ENCODE measurements at places on chromosomes 6 and 20.

GRCh38 chr20:49913399-49914047, 1.8 kb downstream of the SPATA2 start:
- DNase-seq, result no peak

GRCh38 chr6:137357263-137357947, 136.8 kb downstream of the OLIG3 start:
- no peak for DNase-seq

DNA sequence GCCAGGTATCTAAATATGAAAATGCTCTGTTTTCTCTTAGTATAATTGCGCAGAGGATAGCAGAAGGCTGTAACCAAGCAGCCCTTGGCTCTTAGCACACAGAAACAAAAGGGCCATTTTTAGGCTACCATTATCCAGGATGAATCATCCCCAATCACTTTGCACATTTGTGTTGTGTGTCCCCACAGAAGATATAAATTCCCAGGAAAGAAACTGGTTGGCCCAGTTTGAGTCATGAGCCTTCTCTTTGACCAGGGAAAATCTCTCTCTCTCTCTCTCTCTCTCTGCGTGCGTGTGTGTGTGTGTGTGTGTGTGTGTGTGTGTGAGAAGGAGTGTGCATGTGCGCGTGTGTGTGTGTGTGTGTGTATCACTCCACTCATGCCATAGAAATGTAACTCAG, 178.5 kb downstream of the FRK start:
- no peak for DNase-seq

GRCh38 chr6:170388113-170388512, 81.6 kb downstream of the FAM120B start:
- no peak for DNase-seq

DNA sequence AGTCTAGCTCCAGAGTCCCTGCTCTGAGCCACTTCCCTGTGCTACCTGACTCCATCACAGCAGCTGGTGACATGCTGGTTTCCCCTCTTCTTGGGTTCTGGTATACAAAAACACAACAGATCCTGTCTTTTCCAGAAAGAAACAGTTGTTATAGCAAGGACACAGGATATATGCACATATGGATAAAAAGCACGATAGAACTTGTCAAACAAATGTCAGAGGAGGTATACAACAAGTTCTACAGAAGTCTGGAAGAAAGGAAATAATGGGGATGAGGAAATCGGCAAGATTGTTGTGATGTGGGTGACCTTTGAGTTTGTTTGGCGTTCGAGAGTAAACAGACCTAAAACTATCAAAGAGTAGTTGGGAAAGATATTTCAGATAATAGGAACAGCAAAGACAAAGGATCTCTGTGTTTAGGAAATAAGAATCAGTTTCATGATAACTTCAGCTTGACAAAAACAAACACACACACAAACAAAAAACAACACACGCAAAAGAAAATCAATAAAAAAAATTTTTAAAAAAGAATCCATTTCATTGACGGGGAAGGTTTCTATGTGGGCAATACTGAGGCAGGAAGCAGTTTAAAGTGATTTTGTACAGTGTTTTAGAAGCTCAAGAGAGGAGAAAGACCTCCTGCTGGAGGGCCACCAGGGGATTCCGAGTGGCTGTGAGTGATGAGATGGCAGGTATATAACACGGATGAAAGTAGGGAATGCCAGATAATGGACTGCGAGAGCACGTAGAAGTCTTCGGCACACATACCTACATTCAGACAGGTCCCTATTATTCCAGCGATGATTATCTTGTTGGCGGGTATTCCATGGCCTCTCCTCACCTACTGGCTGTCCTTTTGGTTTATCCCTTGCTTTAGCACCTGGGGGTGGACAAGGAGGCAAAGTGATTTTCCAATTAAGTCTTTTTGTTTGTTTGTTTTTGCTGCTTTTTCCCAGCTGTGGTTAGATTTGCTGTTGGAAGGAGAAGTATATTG, 174.9 kb downstream of the HS3ST5 start:
- DNase-seq, result no peak

Data from stimulated activated CD4-positive, alpha-beta T cell treated with anti-CD3 and anti-CD28 coated beads, Interleukin-15, amount 100 ng/mL, for 48 hours (primary cell).